ENCODE measurements at places on chromosomes 3 and 15. TPM values are rescaled to one million over a fixed set of nuclear protein-coding genes. Genes with fewer than 3 reads are reported as not detected.

DNA sequence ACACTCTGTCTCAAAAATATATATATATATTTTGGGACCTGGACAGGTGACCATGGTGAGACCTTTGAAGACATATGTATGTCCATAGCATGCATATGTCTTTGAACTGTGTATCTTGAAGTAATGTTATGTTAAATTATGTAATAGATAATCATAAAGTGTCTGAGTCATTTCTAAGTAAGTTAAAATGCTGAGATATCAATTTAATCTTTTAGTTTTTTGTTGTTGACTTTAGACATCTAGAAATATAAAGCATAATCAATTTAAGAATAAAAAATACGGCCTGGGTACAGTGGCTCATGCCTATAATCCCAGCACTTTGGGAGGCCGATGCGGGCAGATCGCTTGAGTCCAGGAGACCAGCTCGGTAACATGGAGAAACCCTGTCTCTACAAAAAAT is 12.7 kb upstream of the SETD2 start:
- no peak for DNase-seq

DNA sequence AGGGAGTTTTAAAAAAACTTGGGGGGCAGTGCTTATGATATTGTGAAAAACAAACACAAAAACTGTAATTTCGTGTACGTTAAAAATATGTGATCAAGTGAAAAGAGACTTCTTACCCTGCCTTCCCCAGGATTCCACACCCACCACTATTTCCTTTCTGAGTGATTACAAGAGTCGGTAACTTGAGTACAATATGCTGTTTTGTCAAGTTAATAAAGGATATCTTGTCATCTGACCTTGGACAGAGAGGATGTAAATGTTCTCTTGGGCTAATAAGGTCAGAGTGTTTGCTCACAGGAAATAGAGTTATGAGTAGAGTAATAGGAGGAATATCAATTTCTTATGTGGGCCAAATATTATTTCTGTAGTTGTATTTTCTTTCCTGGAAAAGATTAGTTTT is 68.1 kb downstream of the NOX5 start:
- no peak for DNase-seq

DNA sequence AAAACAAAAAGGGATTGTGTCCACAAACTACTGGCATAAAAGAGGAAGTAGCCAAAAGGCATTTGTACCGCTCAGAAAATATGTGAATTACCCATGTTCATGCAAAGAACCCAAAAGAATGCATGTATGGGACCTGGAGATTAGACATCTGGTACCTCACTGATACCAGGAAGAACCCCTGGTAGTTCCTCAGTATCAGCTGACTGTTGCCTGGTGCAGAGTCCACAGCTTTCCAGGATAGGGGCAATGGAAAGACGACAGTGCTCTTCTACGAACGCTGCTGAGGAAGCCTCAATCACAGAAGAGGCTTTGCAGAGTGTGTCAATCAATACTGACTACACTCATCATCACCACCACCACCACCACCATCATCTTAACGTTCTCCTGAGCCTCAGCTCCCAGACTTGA is 63.3 kb downstream of the ATP8B4 start:
- DNase-seq = no peak

DNA sequence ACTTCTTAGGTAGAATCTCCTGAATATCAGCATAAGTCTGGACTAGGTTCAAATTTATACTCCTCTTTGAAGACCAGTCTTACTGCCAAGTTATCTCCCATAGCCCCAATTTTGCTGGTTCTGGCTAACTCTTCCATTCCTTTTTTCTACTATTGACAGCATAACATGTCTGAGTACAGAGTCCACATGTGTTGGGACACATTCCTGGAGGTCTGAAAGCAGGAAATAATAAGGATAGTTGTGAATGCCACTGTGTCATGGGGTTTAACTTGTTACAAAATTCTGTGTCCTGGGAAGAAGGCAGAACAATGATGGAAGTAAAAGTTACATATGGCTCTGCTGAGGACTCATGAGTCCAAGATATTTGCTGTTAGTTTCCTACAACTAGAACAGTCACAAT is 57.4 kb upstream of the ZBTB20 start:
- no peak for DNase-seq

The ADAMTS9 gene
- total RNA-seq = 105 TPM

Data from umbilical cord (tissue), 2 donors.